ENCODE measurements at places on chromosomes 13 and 19.

GRCh38 chr19:3452171-3452941 is 28.0 kb downstream of the SMIM24 start:
- DNase-seq = no peak

DNA sequence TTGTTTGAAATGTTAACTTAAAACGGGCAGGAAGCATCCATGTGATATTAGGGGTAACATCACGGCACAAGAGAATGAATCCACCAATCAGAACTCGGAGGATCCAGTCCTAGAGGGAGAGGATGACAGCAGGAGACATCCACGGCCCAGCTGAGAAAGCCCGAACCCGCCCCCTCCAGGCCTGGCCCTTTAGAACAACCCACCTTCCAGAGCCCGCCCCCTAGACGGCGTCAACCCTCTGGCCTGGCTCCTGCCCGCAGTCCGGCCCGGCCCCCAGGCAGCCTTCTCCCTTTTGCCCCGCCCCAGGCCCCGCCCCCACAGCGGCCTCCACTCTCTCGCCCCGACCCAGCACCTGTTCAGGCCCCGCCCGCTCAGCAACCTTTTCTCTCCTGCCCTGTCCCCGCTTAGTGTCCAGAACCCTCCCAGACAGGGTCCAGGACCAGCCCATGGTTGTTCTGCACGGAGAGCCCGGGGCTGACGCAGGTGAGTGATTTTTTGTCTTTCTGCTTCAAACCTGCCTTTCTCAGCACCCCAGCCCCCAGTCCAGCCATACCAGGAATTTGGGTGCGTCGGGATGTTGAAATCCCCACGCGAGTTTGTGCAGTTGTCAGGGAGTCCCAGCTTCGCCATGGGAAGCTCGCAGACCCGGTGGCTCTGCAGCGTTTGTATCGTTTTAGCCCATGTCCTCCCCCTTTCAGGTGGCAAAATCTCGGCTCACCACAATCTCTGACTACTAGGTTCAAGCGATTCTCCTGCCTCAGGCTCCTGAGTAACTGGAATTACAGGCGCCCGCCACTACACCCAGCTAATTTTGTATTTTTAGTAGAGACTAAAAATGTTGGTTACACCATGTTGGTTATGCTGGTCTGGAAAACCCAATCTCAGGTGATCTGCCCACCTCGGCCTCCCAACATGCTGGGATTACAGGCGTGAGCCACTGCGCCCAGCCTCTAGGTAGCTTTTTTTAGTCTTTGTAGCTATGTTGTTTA is 16.1 kb downstream of the ZNF816 start:
- DNase-seq = no peak

- DNase-seq = no peak
Measured at GRCh38 chr13:91965511-91965910, 567.1 kb downstream of the GPC5 start.

DNA sequence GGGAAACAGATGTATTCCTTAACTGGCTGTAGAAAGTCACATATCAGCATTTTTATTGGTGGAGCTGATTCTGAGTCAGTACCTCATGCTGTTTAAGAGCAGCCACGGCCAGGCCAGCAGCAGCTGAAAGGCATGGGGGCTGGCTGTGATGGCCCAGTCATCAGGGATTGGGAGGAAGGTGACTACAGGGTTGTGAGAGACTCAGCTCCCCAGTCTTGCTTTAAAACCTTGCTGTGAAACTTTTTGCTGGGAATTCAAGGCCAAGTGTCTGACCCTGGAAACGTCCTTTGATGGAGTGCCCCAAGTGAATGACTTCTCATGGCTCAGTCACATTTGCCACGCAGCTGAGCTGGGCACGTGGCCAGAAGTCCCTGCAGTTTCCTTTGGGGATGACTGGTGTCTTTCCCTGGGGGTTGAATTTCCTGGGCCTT is 39.1 kb upstream of the RNF113B start:
- DNase-seq = no peak
